ENCODE measurements at places on chromosomes 1 and 21.

DNA sequence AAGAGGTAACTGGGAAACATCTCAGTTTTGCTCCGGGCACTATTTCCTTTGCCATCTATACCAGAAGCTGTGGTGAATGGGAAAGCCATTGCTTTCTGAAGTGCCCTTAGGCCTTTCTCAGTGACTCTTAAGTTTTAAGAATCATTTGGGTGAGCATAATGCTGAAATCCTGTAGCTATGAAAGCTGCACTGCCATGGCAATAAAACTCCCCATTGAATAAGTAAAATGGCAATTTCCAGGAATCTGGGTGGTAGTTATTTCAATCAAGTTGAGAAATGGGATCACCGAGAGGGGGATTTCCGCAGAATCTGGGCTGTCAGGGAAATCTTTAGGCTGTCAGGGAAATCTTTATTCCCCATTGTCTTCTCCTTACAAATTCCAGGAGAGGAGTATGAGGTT, 26.8 kb upstream of the MACF1 start:
- no peak for DNase-seq

DNA sequence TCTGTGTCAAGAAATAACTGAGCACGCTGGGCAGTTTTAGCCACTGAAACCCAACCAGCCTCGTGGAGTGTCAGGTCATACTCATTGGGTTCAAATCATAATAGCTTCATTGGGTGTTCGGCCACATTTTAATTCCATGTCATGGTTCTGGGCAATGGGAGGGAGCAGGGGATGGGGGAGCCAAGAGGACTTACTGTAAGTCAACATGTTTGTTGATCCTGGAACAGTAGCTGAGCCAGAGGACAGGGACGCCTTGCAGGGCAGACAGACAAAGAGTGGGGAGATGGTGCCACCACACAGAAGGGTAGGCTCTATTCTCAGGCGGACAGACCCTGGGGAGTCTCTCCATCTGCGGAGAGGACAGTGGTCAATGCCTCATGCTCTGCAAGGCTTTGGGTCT, 161.1 kb downstream of the ZBTB18 start:
- DNase-seq = no peak

DNA sequence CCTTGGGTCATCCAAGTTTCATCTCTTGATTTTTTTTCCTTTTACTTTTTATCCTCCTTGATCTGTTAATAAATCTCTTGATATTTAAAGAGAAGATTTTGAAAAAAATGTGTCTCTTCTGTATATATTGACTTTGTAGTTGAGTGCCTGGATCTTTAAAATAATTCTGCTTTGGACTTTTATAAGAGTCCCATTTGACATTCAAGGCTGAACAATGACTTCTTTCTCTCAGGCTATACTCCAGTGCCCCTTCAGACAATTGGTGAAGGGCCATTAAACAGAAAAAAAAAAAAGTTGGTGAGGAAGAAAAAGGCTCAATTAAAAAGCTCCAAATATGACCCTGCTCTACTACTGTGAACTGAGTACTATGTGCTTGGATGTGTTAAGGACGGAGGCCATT, 40.9 kb upstream of the CITED4 start:
- DNase-seq = no peak

DNA sequence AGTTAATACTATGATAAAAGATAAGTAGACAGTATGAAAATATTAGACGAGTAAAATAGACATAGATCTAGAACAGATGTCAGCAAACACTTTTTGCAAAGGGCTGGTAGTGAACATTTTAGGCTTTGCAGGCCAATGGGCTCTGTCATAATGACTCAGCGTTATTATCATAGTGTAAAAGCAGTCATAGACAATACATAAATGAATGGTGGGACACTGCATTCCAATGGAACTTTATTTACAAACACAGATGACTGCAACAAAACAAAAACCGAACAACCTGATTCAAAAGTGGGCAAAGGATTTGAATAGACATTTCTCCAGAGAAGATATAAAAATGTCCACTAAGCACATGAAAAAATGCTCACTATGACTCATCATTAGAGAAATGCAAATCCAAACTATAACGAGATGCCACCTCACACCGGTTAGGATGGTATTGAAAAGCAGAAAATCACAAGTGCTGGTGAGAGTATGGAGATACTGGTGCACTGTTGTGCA, 7.3 kb downstream of the GSTM5 start:
- no peak for DNase-seq

- DNase-seq = no peak
Measured at GRCh38 chr1:67479146-67479891, 49.1 kb upstream of the SERBP1 start.

DNA sequence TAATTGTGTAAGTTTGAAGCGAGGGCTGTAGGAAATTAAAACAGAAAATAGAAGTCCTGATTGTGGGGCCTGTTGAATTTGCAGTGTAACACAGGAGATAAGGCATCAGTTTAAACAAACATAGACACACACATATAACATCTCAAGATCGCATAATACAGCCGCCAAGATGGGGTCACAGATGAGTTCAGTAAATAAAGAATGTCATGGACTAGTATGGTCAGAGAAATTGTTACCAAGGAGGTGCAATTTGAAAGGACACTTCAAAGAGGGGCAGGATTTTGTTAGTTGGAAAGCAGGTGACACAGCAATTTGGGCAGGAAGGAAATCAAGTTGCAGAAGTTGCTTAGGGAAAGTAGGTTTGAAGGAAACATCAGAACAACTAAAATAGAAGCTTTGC, 450.0 kb downstream of the USP25 start:
- DNase-seq = no peak

GRCh38 chr1:44220755-44221154, 7.5 kb downstream of the DMAP1 start:
- no peak for DNase-seq

- no peak for DNase-seq
Measured at GRCh38 chr1:93988634-93989350, 79.6 kb upstream of the GCLM start.

DNA sequence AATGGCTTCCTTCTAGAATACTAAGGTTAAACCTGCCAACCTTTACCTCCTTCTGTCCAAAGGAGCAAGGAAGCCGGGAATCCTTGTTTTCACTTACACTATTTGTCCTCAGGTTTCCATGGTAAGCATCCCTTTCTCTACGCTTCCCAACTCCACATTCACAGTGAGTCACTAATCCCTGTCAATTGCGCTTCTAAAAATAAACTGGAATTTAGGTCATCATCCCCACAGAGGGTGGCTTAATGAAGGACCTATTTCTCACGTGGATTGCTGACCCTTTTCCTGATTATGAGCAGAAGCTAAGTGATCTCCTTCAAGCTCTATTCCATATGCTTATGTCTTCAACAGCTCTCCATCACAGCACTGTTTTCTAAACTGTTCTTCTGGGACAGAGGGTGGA, 39.9 kb upstream of the ABCA4 start:
- no peak for DNase-seq

DNA sequence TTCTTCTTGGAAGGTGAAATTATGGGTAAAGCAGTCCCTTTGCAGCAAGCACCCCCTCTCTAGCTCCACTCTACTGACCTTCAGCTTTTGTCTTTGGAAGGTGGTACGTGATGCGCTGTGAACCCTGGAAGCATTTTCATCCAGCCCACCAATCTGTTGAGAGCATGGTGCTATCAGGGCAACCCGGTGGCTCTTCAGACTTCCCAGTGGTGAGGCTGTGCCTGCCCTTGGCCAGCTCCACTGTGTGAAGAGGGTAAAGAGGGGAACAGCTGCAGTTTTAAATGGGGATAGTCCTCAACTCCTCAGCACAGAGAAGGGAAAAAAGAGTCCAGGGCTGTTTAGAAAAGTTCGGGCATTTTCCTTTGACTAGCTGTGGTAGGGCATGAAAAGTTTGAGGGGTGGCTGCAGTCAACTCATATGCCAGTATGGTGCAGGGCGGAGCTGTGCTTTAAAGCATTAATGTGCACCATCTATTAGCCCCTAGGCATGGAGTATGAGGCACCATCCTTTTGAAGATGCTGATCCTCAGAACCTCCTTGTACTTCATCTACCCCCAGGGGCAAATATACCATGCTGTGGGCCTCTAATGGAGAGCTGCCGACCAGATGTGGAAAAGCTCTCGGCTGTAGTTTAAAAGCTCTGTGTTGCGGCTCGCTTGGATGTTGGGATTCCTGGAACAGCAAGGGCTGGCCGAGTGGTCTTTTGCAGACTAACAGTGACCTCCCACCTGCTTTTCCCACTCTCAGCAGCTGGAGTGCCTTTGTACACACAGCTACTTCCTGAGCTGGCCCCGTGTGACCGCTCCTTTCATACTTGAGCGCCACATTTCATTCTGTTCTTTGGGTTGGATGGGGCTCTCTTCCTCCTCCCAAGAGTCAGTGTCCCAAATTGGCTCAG, 123.0 kb downstream of the PEX14 start:
- DNase-seq = no peak

- no peak for DNase-seq
Measured at GRCh38 chr1:1439546-1440261, 4.2 kb downstream of the VWA1 start.

GRCh38 chr21:45241357-45241756, 46.3 kb downstream of the POFUT2 start:
- no peak for DNase-seq

DNA sequence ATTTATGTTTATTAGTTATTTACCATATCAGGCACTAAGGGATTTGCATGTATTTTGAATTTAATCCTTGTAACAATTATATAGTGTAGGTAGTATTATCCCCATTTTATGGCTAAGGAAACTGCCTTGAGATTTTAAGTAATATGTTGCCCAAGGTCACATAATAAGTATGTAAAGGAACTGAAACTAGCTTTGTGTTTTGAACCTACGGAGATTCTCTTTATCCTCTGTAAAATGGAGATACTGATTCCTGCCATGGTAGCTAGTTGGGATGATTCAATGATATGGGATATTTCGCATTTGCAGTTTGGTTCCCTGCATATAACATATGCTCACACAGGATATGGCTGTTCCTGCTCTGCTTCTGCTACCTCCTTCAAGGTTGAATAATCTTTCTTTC, 144.3 kb downstream of the ST6GALNAC3 start:
- no peak for DNase-seq

DNA sequence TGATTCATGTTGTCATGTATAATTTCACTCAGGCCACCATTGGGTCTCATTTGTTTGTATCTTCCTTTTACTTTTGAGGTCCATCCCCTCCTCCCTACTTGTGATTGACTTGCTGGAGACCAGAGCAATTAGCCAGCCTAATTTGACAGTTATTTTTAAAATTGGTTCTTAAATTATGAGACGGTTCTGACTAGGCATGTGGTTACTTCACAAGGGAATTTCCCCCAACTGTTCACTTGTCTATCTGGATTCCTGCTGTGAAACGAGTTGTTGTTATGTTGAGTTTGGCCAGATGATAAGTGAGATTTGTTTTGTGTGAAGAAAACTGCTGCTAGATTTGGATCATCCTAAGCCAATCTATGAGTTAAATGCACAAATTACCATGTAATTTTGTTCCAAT, 359.1 kb downstream of the BARHL2 start:
- DNase-seq = no peak

DNA sequence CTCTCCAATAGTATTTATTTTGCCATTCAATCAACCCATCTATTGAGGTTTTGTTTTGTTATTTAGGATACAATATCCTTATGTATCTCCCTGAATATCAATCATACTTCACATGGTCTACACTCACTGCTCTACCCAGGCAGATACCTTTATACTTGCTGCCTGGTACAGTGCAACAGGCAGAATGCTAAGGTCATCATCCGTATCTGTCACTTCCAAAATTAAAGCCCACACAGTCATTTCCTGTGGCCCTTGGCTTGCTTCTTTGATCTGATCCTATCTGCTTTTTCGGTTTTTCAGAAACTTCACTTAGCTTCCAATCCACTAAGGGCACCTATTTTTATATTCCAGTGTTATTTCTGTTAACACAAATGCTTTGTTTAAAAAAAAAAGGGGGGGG, 22.3 kb upstream of the ZZZ3 start:
- DNase-seq = no peak

GRCh38 chr1:204984499-204984898, 58.5 kb upstream of the CNTN2 start:
- no peak for DNase-seq

DNA sequence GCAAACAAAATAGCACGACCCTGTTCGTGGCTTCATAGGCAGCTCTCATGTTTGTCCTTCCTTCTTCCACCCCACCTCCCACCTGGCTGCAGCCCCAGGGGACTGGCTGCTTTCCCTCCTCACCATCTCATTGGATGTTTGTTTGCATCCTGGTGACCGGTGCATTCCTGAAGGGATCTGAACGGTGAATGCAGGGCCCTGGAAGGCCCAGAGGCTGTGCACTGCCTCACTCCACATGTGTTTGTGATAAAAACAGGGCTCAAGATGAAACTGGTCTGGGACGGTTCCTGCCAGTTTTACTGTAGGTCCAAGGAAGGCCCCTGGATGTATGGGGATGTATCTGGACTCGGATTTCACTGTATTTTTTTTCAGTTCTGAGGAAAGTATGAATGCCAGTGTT, 42.8 kb downstream of the CNN3 start:
- no peak for DNase-seq

DNA sequence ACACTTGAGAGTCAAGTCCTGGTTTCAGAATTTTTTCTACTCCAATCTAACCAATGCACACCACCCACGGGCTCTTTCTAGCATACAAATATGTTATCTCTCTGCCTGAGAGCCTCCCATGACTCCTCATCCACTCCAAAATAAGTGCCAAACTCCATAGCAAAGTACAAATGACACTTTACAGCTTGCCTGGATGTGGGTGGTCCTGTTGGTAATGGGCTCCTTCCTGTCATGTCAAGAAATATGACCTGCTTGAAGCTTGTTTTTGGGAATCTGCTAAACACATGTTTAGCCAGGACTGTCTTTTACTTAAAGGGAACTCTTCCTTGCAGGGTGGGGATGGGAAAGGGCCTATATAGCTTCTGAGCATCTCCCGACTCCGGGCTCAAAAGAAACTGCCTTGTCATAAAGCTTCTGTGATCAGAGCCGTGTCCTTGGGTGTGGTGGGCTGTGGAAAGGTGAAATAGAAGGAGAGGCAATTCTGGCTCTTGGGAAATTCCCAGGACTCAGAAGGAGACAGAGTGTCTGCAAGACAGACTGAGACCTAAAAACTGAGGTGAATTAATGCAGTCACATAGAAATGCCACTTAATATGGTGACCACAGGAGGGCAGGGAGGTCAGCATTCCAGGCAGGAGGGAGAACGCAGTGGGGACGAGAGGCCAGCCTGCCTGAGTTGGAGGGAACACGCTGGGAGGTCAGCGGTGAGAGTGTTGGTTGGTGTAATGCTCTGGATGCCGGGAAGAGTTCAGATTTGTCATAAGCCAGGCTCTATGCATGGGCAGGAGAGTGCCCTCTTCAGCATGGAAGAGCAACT, 6.1 kb upstream of the IGFN1 start:
- DNase-seq = no peak

- DNase-seq = no peak
Measured at GRCh38 chr1:230632273-230632873, 9.9 kb upstream of the COG2 start.
